ENCODE measurements at places on chromosomes 6 and 20. TPM values are rescaled to one million over a fixed set of nuclear protein-coding genes. Genes with fewer than 3 reads are reported as not detected.

DDR1 gene
- total RNA-seq, result 46.8 TPM

CBLN4 gene
- total RNA-seq, result not detected

CRIP3 gene
- total RNA-seq, result not detected

NRSN2 gene
- 31.0 TPM for total RNA-seq

SULF2 gene
- 3.5 TPM for total RNA-seq

SMIM29 gene
- 35.1 TPM for total RNA-seq

PEX6 gene
- 46.8 TPM for total RNA-seq

PRICKLE4 gene
- 0.19 TPM for total RNA-seq

SNAP25 gene
- 0.77 TPM for total RNA-seq

ADGRF4 gene
- total RNA-seq, result 0.28 TPM

CCN5 gene
- total RNA-seq, result under 0.01 TPM

PRL gene
- not detected for total RNA-seq

SEMG1 gene
- not detected for total RNA-seq

RAB32 gene
- total RNA-seq, result 132 TPM

PSMB8 gene
- 29.0 TPM for total RNA-seq

VEGFA gene
- total RNA-seq, result 811 TPM

GGTLC1 gene
- not detected for total RNA-seq

FGD2 gene
- not detected for total RNA-seq

KCNK16 gene
- not detected for total RNA-seq

OTOR gene
- not detected for total RNA-seq

PACRG gene
- under 0.01 TPM for total RNA-seq

SAMD5 gene
- under 0.01 TPM for total RNA-seq

LY6G6C gene
- under 0.01 TPM for total RNA-seq

PRSS16 gene
- total RNA-seq, result 0.19 TPM

SGK1 gene
- total RNA-seq, result 156 TPM

PRPH2 gene
- 0.58 TPM for total RNA-seq

PROKR2 gene
- total RNA-seq, result not detected

HAO1 gene
- total RNA-seq, result not detected

BMP6 gene
- 22.0 TPM for total RNA-seq

XKR7 gene
- under 0.01 TPM for total RNA-seq

GNRH2 gene
- not detected for total RNA-seq

RRAGD gene
- total RNA-seq, result 7.0 TPM

MYLK2 gene
- under 0.01 TPM for total RNA-seq

SYCP2L gene
- total RNA-seq, result not detected

SOX4 gene
- 16.1 TPM for total RNA-seq

LCA5 gene
- 7.9 TPM for total RNA-seq

CD109 gene
- 5.8 TPM for total RNA-seq

SLC4A11 gene
- 0.38 TPM for total RNA-seq

DOK5 gene
- total RNA-seq, result 35.9 TPM

C20orf204 gene
- total RNA-seq, result 0.77 TPM

THEMIS gene
- total RNA-seq, result 0.19 TPM

MAD2L1BP gene
- total RNA-seq, result 48.5 TPM

KHDC1L gene
- not detected for total RNA-seq

METTL24 gene
- 0.85 TPM for total RNA-seq

NHSL1 gene
- 9.2 TPM for total RNA-seq

KIAA1755 gene
- 2.5 TPM for total RNA-seq

FAM217A gene
- not detected for total RNA-seq

ENPP1 gene
- 26.8 TPM for total RNA-seq

PRIM2 gene
- total RNA-seq, result 27.1 TPM

UNC5CL gene
- total RNA-seq, result not detected

ULBP2 gene
- 12.5 TPM for total RNA-seq

RNF39 gene
- 0.28 TPM for total RNA-seq

HACE1 gene
- total RNA-seq, result 14.4 TPM

EMILIN3 gene
- not detected for total RNA-seq

FRMD1 gene
- not detected for total RNA-seq
